ENCODE measurements at places on chromosomes 4 and X. TPM values are rescaled to one million over a fixed set of nuclear protein-coding genes. Genes with fewer than 3 reads are reported as not detected.

GRCh38 chr4:109359040-109359646, 56.7 kb upstream of the COL25A1 start:
- DNase-seq, result no peak

DNA sequence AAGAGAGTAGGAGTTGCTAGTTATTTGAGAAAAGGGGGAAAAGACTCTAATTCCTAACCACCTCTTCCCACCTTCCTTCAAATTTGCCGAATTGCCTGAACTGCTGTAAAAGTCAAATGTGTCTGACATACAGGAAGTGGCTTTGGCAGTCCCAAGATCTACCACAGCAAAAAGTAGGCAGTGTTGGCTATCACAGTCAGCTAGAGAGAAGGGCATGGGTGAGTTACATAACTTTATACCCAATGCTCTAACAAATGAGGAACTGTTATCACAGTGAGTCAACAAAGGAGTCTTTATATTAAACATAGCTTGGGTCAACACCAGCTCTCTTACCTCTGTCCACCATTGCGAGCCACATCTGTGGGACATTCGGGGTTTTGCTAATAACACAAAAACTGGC, 2.4 kb upstream of the MBNL3 start:
- peak; percentile 28 for DNase-seq

DNA sequence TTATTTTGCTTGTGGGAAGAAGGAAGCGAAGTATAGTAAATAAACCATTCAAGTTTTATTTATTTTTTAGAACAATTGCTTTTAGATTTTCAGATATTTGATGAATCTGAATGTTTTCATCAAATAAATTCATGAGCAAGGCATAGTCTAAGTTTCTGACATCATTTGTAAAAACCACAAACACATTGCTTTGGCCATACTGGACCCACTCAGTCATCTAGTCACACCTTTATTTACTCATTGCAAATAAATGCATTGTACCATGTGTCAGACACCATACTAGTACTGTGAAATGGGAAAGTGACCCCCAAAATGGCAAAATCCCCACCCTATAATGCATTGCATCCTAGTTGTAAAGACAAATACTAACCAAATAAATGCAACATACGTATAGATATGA, 449.1 kb upstream of the SMIM31 start:
- DNase-seq, result peak; percentile 55

- DNase-seq, result peak; percentile 2
Observed at GRCh38 chr4:75434105-75434504, 80.1 kb downstream of the RCHY1 start.

GRCh38 chr4:182478475-182478874, 235.3 kb downstream of the TENM3 start:
- DNase-seq, result peak; percentile 51

GRCh38 chrX:368811-369562, 17.7 kb downstream of the PPP2R3B start:
- DNase-seq, result peak; percentile 64

TMPRSS11F gene
- not detected for total RNA-seq

DNA sequence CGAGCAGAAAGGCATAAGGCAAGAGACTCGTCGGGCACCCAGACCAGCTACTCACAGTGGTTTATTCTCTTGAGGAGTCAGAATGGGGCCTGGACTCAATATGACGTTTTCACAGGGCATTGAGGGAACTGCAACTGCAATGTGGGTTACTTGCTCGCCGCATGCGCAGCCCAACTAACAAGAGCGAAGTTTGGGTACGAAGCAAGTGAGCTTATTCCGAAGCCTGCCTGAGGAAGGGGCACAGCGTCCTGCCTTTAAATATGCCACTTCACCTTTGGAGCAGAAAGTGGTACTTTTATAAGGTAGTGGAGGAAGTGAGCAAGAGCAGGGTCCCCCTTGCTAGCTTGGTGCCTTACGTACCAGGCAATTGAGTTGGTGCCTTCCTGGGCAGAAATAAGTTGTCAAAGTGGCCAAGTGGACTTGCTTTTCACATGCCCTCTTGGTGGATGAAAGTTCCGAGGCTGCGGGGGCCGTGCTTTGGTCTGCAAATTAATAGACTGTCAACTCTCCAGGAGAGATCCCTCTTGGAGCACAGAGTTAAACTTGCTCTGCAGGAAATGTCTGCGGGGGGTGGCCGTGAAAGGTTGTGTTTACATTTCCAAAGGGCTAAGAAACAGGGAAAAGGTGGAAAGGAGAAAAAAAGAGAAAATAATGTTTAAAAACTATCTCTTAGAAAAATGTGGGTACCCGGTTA, 480.4 kb downstream of the TRIML1 start:
- no peak for DNase-seq

MRPS18C gene
- 22.1 TPM for total RNA-seq

GRCh38 chrX:73840120-73840924, 277.3 kb downstream of the CHIC1 start:
- DNase-seq, result no peak

DNA sequence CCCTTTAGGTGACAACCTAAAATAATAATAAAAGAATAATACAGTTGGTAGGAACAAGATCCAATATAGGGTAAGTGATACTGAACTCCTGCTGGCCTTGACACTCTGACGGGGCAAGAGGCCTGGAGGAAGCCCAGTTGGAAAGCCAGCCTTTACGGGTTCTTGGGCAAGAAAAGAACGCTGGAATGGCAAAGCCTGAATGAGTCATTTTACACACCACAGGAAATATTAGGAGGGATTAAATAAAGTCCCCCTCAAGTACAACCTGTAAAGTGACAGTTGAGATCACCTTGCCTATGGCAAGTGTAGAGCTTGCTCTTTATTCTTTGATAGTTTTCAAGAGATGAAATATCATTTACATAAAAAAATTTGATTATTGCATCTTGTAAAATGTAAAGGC, 244.5 kb upstream of the TLL1 start:
- no peak for DNase-seq

TLL1 gene
- not detected for total RNA-seq

GRCh38 chrX:24646006-24646405, 1.1 kb downstream of the PCYT1B start:
- DNase-seq, result no peak

DNA sequence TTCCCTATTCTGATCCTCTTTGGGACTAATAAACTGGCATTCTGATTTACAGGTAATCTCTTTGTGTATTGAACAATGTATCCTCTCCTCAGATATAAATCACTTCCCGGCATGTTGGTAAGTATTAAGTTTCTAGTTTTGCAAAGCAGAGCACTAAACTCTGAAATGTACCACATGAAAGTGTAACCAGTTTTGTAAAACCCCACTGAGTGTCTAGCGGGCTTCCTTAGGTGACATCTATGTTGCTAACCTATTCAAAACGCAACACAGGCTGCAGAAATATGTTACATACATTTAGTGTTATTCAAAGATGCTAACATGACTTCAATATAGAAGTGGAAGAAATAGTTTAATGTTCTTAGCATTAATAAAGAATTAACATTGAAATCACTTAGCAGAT, 25.2 kb downstream of the DNAJB14 start:
- no peak for DNase-seq

DNA sequence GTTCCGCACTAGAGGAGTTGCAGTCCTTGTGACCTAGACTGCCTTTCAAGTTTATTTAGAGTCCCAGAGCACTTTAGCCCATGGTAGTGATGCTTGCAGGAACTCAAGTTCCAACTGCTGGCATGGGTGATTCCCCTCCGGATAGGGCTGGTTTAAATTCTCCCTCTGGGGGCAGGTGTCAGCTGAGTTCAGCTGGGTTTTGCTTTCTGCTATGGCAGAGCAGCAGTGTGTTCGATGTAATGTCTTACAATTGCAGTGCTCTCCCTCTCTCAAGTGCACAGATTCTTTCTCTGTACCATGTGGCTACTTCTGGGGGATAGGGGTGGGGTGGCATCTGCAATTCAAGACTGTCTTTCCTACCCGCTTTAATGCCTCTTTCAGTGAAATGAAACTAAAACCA, 164.8 kb upstream of the ZIC3 start:
- DNase-seq, result no peak

DNA sequence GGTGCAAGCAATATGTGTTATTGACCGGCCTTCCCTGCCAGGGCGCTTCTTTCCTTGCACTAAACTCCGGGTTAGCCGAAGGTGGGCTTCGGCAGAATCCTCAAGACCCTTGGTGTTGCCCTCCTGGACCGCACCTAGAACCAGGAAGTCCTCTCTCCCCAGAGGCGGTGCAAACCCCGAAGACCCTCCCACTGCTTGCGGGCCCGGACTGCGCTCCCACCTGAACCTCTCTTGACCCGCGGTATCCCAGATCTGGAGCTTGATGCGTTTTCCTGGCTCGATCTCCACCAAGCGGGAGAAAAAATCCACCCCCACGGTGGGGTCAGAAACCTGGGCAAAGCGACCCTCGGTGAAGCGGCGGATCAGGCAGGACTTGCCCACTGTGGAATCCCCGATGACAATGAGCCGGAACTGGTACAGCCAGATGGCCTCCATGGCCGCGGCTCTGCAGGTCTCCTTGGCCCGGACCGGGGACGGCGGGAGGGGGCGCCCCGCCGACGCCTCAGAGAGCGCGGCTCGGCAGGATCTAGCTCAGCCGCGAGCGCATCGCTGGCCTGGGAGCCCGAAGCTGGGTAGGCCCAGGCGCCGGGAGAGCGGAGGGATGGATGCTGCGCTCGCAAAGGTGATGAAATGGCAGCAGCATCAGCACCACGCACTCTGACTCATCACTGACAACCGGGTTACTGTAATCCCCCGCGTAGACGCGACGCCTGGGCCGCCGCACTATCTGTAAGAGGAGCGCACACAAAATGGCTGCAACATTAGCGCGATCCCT, at the start of gene RAB39B:
TSS of gene RAB39B (minus strand) at position 638 of the 775 bp plus-strand sequence. CDS start at position 435, 203 bp downstream.
- peak; percentile 53 for DNase-seq

ABCG2 gene
- 1.2 TPM for total RNA-seq

ATP2B3 gene
- total RNA-seq, result not detected

ZCCHC12 gene
- 0.19 TPM for total RNA-seq

DNA sequence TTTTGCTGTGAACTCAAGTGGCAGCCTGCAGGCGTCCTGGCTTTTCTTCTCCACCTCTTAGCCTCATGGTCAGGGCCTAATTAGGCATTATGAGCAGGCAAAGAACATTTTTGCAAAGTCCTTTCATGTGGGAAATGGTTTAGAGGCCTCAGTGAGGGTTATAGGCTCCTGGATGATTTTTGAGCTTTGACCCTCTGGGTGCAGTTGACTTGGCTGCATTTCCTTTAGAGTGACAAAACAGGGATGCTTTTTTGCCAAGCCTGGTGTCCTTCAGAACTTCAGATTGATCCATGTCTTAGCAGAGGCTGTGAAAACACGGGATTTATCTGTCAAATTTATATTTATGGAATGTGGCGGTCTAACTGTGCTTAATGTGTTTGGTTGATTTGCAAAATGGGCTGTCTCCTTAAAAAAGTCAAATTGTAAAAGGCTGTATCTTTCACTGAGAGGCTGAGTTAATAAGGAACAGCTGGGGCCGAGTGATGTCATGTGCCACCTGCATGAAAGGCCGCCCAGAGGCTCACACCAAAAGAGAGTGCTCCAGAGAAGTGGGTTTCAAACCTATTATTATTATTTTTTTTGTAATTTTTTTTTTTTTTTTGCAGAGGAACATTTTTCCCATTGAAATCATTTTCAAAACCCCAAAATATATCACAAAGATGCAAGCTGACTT, 192.2 kb upstream of the ARX start:
- DNase-seq, result no peak

DNA sequence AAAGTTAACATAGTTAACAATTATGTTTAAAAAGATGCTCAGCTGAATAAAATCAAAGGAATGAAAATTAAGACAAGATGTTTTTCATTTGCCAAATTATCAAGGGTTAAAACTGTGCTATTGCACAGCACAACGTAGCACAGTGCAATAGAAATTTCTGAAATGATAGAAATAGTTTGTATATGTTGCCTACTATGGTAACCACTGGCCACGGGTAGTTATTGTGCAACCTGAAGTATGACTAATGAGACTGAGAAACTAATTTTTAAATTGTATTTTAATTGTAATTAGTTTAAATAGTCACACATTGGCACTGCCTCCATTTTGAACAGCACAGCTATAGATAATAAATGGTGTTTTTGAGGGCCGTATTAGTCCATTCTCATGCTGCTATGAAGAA, 343.1 kb upstream of the FAM241A start:
- no peak for DNase-seq

DNA sequence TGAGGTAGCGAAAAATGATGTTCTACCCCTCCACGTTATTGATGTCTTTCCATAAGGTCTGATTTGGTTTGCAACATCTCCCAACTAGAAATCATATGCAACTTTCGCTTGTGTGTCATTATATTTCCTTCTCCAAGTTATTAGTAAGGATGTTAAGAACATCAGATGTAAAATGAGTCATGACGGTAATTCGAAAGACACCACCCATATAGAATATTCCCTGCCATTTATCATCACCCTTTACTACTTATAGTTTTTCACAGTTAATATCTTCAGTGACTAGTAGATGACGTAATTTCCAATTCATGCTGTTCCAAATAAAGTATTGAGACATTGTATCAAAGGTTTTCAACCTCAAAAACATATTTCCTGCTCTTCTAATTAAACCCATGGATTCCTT, 146.7 kb upstream of the MAP3K15 start:
- no peak for DNase-seq

GRPR gene
- total RNA-seq, result 0.26 TPM

- DNase-seq, result no peak
Observed at GRCh38 chr4:52244103-52244775, 193.1 kb downstream of the SPATA18 start.

GRCh38 chr4:148286012-148286411, 156.2 kb downstream of the NR3C2 start:
- DNase-seq, result no peak

FGF5 gene
- 9.0 TPM for total RNA-seq

- DNase-seq, result no peak
Observed at GRCh38 chr4:16745009-16745635, 153.3 kb downstream of the LDB2 start.

DNA sequence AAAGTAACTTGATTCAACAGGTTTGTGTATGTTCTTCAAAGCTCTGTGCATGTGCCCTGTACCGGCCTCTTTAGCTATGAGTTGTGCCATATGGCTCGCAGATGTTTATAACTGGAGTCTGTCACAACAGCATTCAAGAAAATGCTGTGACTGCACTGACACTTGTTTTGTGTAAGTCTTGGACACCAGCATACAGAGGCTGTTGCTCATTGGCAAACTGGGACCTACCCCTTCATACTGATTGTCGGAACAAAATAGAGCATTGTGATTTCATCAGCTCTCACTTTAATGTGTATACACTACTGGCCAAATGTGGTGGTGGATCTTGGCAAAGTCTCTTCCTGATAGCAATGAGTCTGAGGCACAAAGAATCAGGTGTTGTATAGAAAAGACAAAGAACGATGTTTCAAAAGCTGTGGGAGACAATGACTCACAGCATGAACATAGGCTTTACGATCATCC, 133.9 kb downstream of the EGF start:
- no peak for DNase-seq

Data from LHCN-M2 (cell line).